ENCODE measurements at places on chromosomes 6 and 20. TPM values are rescaled to one million over a fixed set of nuclear protein-coding genes. Genes with fewer than 3 reads are reported as not detected.

LAMA4 gene
- 105 TPM for total RNA-seq

ISM1 gene
- not detected for total RNA-seq

CRISP3 gene
- total RNA-seq = not detected

EPPIN gene
- not detected for total RNA-seq

ZSCAN12 gene
- total RNA-seq = 5.5 TPM

WFDC10B gene
- not detected for total RNA-seq

FUT9 gene
- not detected for total RNA-seq

TRIM31 gene
- total RNA-seq = not detected

CPNE5 gene
- total RNA-seq = 0.66 TPM

NDRG3 gene
- total RNA-seq = 25.9 TPM

SIGLEC1 gene
- total RNA-seq = under 0.01 TPM

MATN4 gene
- total RNA-seq = not detected

LY6G5B gene
- 5.2 TPM for total RNA-seq

SERINC1 gene
- total RNA-seq = 219 TPM

HIVEP1 gene
- 14.6 TPM for total RNA-seq

SYNDIG1 gene
- total RNA-seq = 0.57 TPM

DEFB124 gene
- total RNA-seq = not detected

GSTA2 gene
- not detected for total RNA-seq

CFAP61 gene
- not detected for total RNA-seq

GTSF1L gene
- total RNA-seq = not detected

MYH7B gene
- total RNA-seq = not detected

GNAS-AS1 gene
- total RNA-seq = 1.0 TPM

CCN6 gene
- total RNA-seq = not detected

TMEM217 gene
- total RNA-seq = 2.9 TPM

CCR6 gene
- not detected for total RNA-seq

BMP2 gene
- total RNA-seq = 6.8 TPM

KCNK5 gene
- not detected for total RNA-seq

MEP1A gene
- total RNA-seq = not detected

TTLL9 gene
- total RNA-seq = not detected

COX4I2 gene
- not detected for total RNA-seq

TRIM15 gene
- total RNA-seq = not detected

SLPI gene
- total RNA-seq = not detected

TPD52L1 gene
- total RNA-seq = 1.3 TPM

LPIN3 gene
- 7.7 TPM for total RNA-seq

REPS1 gene
- 35.9 TPM for total RNA-seq

BTNL2 gene
- total RNA-seq = not detected

VSTM2L gene
- total RNA-seq = 0.22 TPM

GHRH gene
- not detected for total RNA-seq

ZBTB12 gene
- 1.4 TPM for total RNA-seq

SYS1 gene
- total RNA-seq = 51.3 TPM

BNIP5 gene
- total RNA-seq = not detected

OR2H2 gene
- total RNA-seq = not detected

PDRG1 gene
- total RNA-seq = 4.6 TPM

SGK2 gene
- total RNA-seq = 0.22 TPM

HACE1 gene
- total RNA-seq = 24.1 TPM

DEFB110 gene
- total RNA-seq = not detected

DLL1 gene
- total RNA-seq = 0.86 TPM

JPH2 gene
- total RNA-seq = 16.3 TPM

MCCD1 gene
- not detected for total RNA-seq

Measured in placental pericyte (primary cell).